ENCODE measurements at places on chromosomes 4 and X.

DNA sequence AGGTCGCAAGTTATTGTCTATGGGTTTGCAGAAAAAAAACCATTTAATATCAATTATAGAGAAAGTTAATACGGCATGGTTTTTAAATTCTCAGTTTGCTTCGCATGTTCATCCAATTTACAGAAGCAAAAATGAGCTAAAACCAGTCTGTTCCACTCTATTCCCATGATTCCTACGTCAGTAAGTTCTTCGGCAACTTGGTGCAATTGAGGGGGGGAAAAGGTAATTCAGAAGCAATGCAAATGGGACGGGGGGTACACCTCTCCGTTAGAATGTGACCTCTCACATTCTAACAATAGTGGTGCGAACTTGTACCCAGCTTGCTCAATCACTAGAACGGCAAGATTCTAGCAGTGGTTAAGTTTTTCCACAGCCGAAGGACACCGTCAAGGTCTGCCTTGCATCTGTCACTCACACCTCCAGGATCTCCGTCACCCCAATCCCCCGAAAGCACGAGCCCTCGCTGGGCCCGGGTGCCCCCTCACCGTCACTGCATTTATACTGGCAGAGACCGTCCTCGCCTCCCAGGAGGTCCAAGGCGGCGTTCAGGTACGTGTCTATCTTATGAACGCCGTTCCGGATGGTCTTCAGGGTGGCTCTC, 653 bp downstream of the PLA2G12A start:
- DNase-seq, result no peak

- DNase-seq, result no peak
Measured at GRCh38 chr4:10607206-10607605, 77.4 kb downstream of the CLNK start.

GRCh38 chrX:4655743-4656142, 942.3 kb upstream of the PRKX start:
- no peak for DNase-seq

DNA sequence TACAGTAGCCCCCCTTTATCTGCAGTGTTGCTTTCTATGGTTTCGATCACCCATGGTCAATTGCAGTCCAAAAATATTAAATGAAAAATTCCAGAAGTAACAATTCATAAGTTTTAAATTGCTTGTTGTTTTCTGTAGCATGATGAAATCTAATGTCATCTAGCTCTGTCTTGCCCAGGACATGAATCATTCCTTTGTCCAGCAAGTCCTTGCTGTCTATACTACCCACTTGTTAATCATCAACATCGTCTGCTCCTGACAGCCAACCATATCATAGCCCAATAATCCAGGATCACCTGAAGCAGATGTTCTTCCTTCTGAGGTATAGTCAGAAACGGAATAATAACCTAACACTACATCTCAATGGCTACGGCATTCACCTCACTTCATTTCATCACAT, 79.8 kb downstream of the ADAMTS3 start:
- no peak for DNase-seq

DNA sequence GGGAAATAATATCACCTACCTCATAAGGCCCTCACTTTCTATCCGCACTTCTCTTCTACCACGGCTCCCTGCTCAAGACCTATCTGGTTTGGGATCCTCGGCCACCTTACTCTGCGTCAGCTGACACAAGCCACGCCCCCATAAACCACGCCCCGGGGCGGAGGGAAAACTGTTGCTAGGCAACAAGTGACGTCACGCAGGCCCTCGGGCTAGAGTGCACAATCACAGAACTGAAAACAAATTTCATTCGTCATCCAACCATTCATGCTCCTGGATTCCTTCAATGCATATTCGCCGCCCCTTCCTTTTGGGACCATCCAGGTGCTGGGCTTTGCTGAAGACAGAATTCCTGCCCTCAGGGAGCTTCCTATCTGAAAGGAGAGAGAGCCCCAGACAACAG, 66.3 kb downstream of the SMC1A start:
- DNase-seq, result no peak

DNA sequence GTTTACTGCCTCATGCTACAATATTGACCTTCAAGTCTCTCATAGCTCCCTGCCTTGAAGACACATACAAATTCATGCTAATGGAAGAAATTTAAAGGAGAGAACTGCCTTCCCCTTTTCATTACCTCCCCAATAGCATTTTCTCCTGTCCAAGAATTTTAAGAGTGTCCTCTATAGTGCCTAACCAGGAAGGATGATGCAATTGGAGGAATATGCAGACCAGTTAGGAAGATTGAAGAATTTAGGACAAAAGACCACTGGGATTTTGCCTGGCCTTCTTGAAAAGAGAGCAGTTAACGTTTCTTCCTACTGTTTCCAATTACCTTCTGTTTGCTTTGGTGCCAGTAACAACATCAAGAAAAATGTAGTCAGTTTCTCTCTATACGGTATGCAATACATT, 443.9 kb downstream of the INPP4B start:
- no peak for DNase-seq

GRCh38 chr4:166197166-166197565, 324.1 kb downstream of the TLL1 start:
- no peak for DNase-seq

DNA sequence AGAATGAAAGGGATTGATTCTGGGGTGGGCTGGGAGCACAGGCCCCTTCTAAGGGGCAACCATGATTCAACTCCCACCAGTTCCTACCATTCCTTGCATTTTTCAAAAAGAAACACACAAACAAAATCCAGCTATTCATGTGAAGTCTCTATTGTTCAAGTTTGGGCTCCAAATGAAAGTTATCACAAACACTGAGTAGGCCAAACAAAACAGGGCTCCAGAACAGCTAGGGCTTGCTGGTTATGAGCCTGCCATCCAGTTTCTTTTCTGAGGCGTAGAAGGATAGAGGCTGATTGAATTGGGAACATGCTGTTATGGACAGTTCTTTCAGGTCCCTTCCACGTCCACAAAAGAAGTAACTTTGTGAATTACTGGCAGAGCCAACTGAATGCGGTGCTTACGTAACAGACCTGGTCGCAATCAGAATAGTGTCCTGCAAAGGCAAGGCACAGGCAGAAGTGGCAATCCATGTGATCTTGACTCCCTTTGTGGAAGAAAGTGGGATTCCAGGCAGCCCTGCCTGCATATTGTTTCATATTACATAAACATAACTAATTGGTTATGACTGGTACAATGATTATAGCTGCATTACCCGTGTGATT, 244.5 kb downstream of the SCFD2 start:
- DNase-seq, result no peak

GRCh38 chr4:159206427-159206871, 103.6 kb downstream of the RAPGEF2 start:
- peak; percentile 49 for DNase-seq

- no peak for DNase-seq
Measured at GRCh38 chr4:143489106-143489505, 24.4 kb upstream of the SMARCA5 start.

DNA sequence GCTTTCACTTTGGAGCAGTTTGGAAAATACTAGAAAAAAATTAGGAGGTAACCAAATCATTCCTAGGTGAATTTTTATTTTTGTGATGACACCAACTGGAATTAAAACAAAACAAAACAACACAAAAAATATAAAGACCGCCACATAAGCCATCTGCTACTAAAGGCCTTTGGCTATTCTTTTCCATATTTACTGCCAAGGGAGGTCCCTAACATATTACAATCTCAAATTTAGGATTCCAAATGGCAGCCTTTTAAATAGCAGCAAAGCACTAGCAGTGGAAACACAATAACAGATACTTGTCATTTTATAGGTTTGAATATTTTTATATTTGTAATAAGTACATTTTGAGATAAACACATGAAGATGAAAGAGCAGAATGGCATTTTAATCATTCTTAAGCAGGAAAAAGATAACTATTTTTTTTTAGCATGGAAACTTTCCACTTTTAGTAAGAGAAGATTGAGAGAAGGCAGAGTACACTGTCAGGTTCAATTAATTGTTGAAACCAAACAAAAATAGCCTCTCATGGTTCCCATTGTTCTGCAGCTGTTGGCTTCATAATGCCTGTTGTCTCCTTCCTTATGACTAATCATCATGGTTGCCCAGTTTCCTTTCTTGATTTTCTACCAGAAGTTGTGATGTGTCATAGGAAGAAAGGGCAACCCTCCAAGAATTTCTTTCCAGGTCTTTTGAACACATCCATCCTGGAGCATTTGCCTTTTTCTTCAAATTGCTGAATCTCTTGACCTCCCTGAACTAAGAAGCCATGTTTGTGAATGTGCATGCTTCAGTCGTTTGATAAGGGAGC, 219.0 kb upstream of the EMCN start:
- no peak for DNase-seq

- no peak for DNase-seq
Measured at GRCh38 chr4:76178296-76178695, 30.1 kb upstream of the NUP54 start.

- no peak for DNase-seq
Measured at GRCh38 chrX:25618248-25618647, 519.9 kb upstream of the MAGEB18 start.

DNA sequence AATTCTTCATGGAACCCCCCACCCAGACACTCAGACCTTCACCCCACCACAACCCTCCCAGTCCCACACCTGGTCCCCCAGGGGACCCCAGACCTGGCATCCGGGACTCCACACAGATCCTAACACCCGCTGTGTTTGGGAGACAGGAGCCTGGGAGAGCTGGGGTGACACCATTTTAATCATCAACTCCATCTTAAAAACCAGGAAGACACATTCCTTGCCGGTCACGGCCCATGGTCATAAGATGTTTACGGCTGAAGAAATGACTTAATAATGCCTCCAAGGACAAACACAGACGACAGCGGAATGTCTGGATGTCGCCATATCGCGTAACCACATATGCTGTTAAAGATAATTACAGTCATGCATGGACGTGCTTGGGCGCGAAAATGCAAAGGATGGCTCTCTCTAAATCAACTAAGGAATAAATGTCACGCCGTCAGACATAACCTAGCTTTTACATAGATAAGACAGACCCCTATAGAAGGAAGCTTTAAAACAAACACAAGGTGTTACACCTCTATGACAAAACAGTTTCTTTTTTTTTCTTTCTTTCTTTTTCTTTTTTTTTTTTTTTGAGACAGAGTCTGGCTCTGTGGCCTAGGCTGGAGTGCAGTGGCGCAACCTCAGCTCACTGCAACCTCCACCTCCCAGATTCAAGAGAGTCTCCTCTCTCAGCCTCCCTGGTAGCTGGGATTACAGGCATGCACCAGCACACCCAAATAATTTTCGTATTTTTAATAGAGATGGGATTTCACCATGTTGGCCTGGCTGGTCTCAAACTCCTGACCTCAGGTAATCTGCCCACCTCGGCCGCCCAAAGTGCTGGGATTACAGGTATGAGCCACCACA, 2.1 kb upstream of the DHRSX start:
- no peak for DNase-seq

DNA sequence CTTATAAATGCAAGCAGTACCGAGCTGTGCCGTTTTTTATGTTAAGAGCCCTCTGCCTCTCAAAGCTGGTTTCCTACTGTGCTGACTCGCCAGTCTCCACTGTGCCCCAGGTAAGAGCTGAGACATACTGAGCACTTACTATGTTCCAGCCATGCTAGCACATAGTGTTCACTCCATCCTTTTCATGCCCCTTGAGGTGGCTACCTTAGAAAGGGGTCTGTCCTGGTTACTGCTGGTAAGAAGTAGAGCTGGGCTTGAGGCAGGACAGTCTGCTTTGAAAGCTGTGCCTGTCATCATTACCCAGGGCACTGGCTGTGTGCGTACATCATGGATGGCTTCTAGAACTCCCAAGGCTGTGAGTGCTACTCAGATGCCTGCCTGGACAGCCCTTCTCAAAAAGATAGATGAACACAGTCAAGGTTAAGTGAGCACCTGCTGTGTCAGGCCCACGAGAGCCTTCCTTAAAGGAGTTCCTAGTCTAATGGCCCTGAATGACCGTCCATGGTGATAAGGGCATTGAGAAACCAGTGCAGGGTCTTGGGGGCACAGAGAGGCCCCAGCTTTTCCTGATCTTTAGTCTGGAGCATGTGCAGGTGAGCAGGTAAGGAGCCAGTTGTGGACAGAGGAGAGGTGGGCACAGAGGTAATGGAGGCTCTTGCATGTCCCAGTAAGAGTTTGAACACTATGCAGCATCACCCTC, 1.6 kb downstream of the STK32B start:
- no peak for DNase-seq

GRCh38 chr4:160819791-160820190, 1344.0 kb downstream of the FSTL5 start:
- DNase-seq, result no peak

DNA sequence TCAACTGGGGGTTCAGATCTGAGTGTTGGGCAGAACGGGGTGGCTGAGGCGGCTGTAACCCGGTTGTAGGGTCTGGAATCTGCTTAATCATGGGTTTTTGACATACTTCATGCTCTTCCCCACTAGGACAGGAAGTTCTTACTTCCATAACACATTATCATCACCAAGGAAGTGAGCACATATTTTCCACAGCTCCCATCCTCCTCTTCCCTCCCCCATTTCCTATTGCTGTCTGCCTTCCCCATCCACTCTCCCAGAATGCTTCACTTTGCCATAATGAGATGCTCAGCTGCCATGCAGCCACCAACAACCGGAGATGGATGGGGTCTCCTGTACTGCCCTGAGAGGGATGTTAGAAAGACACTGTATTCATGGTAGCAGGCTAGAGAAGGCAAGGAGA, 6.4 kb upstream of the DCUN1D4 start:
- DNase-seq, result no peak

DNA sequence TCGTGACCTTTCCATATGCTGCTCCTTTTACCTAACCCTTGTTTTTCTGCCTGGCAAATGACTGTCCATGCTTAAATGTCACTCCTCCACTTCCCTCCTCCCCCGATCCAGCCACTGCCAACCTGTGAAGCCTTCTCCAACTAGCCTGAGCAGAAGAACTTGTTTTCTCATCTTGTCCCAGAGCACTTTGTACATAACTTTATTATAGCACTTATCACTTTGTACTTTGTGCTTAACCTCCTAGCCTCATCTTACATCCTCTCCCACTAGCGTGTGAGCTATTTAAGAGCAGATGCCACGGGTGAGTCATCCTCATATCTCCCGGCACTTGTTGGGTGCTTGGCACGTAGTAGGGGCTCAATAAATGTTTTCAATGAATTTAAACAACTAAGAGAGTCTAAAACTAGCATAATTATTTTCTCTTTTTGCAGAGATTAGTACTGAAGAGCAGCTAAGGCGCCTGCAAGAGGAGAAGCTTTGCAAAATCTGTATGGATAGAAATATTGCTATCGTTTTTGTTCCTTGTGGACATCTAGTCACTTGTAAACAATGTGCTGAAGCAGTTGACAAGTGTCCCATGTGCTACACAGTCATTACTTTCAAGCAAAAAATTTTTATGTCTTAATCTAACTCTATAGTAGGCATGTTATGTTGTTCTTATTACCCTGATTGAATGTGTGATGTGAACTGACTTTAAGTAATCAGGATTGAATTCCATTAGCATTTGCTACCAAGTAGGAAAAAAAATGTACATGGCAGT, 46.9 kb downstream of the XIAP start:
- no peak for DNase-seq
